CD4-positive, alpha-beta T cell treated with Interleukin-17A for 1 hour (primary cell): ENCODE measurements at places on chromosomes 4 and X.

DNA sequence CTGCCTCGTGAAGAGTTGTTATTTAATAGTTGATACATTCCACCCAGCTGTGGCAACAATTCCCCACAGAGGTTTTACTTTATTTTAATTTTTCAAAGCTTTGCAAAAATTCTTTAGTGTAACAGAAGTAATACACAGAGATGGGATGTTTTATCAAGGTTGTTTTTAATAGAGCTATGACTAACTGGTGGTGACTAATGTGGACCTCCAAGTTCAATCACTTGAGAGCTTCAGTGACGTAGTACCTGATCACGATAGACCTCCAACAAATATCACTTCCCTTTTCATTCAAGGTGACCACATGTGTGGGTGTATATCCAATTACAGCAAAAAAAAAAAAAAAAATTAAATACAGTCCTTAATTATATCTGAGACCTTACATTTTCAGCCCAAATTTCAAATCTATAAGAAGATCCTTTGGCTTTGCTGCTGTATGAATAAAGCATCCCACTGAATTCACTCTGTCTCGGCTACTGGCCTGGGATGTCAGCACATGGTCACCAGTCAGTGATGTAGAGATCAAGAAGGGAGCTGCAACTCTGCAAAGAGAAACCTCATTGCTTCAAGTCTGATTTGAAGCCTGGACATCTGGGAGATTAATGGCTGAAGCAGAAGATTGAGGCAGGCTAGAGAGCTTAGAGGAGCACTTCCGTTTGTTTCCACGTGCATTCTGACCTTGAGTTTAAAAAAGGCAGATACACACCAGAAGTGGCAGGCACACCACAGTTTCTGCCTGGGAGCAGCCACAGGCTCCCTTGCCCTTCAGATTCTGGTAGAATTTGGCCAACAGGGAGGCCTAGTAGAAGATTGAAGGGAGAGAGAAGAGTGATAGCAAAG lies 345.9 kb upstream of the NOCT start:
- no peak for DNase-seq

DNA sequence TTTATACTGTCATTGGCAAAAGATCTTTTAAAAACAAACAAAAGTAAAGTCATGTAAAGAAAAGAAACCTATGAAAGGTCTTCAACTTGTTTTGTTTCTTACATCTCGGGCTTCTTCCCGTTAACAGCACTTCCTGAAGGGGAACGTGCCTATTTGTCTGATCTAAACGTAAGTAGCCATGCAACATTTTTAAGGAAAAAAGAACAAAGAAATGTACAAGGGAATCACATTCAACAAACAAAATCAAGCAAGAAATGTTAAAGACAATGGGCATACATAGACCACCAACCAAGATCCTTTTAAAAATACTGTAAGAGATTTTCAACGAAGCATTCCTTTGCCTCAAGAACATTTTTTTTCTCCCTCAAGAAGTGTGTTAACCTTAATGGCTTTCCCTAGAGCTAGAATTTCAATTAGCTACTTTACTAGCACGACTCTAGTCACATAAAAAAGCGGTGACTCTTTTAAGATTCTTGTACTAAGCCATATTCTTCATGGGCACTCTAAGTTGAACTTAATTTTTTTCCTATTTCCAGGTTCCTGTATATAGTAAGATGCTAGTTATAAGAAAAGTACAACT lies 112.0 kb upstream of the TTC29 start:
- peak; percentile 1 for DNase-seq

DNA sequence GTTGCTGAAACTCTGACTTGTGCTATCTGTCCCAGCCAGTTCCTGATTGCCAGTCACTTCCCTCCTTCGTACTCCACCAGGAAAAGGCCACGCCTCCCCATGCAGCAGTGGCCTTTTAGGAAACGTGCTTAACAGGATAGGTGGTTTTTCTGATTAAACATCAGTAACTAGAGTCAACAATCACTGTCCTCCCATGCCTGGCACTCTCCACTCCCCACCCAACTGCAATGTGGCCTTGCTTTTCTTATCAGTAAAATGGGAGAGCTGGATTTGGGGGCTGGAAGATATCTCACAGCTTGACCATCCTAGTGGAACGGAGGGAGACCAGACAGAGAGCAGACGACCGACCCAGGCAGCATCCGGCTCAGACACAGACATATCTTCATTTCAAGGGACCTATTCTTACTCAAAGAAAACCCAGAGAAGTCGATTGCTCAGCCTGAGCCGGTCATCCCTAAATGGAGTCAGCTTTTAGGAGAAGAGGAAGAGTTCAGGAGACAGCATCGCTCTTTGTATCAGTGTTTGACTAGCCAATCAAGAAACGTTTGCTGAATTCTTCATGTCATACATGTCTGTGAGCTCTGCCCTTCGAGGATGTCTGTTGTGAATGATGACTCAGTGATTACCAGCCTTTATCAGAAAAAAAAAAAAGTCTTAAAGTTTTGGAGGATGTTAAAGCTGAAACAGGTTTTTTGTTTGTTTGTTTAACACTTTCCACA lies 12.7 kb upstream of the UBA6 start:
- no peak for DNase-seq

- DNase-seq, result no peak
Observed at GRCh38 chr4:99252746-99253145, 33.7 kb upstream of the ADH6 start.

GRCh38 chr4:156388826-156389225 lies 435.2 kb upstream of the CTSO start:
- DNase-seq, result no peak

- DNase-seq, result no peak
Observed at GRCh38 chr4:17097362-17097761, 198.9 kb upstream of the LDB2 start.

DNA sequence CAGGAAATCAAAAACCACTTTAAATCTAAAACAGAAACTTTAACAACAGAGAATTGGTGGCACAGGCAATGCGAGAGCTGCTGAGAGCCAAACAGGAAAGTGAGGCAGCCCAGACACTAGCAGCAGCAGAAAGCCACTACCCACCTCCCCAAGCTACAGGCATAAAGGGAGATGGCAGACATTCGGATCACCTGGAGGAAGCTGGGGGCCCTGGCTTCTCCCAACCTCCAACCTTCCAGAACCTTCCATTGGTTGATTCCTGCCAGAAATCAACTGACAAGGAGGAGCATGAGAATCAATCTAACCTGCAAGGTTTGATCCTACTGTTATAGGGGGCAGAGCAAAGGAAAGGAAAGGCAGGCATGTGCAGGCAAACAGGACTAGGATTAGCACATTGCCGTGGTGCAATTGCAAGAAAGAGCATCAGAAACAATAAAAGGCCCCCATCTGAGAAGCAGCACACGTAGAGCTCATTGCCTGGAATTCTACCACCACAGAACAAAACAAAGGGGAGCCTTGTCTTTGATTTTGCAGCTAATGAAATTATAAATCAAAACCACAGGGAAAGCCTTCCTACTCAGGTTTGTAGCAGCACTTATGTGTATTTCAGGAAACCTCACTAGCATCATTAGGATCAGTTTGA lies 427.3 kb upstream of the RASGEF1B start:
- no peak for DNase-seq

- DNase-seq, result no peak
Observed at GRCh38 chr4:183905081-183905592, at the start of gene STOX2. Gene STOX2 (plus strand): TSS chr4:183905307. CDS start chr4:183906791, 1,484 bp downstream.

DNA sequence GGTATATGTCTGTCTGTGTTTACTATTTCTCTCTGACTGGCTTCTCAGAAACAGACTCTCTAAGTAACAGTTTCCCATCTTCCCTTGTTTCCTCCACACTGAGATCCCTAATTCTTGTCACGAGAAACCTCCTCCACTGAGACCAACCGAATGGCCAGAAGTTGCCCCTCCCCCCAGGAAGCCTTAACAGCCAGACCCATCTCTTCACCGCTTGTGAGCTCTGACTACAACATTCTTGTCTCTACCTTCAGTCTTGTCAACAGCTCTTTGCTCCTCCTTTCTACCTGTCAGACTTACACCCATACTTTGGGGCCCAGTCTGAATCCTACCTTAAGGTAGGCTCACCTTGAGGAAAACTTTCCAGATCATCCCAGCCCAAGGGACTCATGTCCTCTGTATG lies 90.8 kb downstream of the NHSL2 start:
- DNase-seq, result no peak

- DNase-seq, result no peak
Observed at GRCh38 chr4:152256996-152257395, 278.9 kb downstream of the FBXW7 start.

- DNase-seq, result no peak
Observed at GRCh38 chr4:114864060-114864459, 249.4 kb downstream of the NDST4 start.

- DNase-seq, result no peak
Observed at GRCh38 chr4:176874721-176875445, 82.2 kb upstream of the VEGFC start.

- no peak for DNase-seq
Observed at GRCh38 chr4:153332936-153333335, 11.6 kb upstream of the MND1 start.

DNA sequence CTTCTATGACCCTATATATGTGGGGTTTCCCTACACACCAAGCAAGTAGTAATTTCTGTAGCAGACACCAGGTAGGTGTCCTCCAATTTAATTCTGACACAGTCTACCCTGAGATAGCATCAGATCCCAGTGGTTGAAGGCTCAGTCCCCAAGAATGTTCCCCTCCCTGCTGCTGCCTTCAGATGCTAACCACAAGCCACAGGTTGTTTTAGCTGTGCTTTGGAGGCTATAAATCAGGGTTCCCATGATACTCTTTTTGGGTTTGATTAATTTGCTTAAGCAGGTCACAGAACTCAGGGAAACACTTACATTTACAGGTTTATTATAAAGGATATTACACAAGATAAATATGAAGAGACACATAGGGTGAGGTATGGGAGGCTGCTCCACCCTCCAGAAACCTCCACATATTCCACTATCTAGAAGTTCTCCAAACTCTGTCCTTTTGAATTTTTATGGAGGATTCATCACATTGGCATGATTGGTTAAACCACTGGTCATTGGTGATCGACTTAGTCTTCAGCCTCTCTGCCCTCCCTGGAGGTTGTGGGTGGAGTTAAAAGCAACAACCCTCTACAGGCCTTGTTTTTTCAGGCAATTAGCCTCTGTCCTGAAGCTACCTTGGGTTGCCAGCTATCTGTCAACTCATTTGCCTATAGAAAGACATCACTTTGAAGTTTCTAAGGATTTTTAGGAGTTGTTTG lies 50.8 kb downstream of the GRIA2 start:
- DNase-seq, result no peak

DNA sequence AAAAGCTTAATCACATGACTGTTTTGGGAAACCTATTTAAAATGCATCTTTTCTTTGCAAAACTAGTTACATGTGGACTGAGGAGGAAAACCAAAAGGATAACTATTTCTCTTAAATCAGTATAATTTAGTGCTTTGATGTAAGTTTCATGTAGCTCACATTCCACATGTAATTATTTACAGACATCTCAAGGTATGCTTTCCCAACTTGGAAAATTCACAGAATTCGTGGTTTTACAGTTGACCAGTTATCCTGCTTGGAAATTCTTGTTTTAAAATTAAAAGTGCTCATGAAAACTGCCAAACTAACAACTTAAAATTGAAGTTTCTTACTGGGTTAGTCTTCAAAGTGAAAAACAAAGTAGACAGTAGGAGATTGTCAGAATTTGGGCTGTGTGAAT lies 52.4 kb downstream of the EDNRA start:
- DNase-seq, result no peak

DNA sequence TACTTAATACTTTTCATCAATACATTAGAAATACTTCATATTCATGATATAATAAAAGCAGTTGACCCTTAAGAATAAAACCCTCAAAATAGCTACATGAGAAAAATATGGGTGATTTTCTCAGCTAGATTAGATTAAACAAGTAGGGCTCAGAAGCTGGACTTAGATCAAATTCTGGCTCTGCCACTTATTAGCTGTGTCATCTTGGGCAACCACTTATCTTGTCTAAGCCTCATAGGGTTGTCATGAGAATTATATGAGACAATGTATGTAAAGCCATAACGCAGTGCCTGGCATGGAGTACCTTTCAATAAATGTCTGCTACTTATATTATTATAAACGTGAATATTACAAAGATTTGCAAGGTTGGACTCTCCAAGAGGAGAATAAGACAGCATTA lies 84.3 kb upstream of the PGRMC2 start:
- no peak for DNase-seq

DNA sequence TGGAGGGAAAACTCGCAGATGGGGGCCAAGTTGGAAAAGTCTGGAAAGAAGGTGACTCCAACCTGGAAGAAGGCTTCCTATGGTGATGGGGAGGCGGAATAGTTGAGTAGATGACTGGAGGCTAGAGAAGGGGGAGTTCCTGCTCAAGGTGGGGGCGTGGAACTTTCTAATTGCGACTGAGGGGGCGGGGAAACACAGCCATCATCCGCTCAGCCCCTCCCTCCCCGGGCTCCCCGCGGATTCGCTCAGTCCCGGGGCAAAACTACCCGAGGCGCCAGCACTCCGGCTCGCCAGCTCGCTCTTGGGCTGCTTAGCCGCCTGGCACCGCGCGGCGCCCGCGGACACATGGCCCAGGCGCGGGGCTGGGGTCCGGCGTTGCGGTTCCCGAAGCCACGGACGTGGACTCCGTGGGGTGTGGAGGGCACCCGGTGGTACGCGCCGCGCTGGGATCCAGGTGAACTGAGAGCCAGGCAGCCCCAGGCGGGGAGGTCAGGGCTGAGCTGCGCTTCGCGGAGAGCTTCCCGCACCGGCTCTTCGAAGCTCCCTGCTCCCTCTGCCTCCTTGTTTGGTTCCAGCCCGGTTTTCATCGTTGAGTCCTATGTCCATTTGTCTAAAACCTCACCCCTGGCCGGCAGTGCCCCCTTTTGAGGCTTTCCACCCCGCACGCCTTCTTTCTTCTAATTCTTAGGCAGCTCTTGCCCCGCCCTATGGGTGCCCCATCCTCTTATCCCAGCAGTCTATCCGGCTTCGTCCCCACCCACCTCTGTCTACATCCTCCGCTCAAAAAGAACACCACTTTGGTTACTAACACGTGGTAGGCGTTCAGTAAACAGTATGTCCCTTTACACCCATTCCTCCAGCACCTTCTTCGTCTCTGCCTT lies 38.9 kb downstream of the STARD8 start:
- DNase-seq, result peak; percentile 17

- DNase-seq, result no peak
Observed at GRCh38 chr4:138658518-138658917, 357.1 kb upstream of the NOCT start.

DNA sequence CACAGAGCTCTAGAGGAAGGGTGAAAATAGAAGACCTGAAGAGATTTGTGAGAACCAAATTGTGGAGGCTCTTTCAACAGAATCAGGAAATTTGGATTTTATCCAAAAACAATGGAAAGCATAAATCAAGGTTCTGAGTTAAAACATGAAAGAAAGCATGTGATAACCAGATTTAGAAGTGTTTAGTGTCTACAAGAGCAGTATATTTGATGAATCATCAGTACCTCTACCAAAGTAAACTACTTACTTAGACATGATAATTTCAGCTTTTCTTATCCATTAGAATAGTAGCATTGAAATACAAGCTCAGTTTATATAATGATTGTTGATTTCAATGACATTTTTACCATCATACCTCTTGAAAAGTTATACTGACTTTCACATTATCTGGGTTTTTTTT lies 25.9 kb upstream of the INTU start:
- DNase-seq, result no peak

DNA sequence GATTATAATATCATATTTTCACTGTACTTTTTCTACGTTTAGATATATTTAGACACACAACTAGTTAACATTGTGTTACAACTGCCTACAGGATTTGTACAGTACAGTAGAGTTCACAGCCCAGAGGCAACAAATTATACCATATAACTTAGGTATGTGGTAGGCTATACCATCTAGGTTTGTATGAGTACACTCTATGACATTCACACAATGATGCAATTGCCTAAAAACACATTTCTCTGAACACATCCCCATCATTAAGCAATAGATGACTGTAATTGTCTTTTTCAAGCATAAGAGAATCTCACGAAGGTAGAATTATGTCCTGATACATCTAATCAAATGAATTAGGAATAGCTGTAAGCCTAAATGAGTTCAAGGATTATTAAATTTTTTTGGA lies 12.3 kb upstream of the TIGD2 start:
- no peak for DNase-seq
